ENCODE measurements at places on chromosomes 3 and 15.

- no peak overlapping the region for H3K27ac ChIP-seq
- peaks cover 81% of the 10 kb centered on the region for H3K4me1 ChIP-seq
- DNase-seq = no peak
- peaks cover 7% of the 10 kb centered on the region for H3K36me3 ChIP-seq
- no peak overlapping the region for H3K4me3 ChIP-seq
Observed at GRCh38 chr3:152389316-152389934, 120.7 kb downstream of the MBNL1 start.

DNA sequence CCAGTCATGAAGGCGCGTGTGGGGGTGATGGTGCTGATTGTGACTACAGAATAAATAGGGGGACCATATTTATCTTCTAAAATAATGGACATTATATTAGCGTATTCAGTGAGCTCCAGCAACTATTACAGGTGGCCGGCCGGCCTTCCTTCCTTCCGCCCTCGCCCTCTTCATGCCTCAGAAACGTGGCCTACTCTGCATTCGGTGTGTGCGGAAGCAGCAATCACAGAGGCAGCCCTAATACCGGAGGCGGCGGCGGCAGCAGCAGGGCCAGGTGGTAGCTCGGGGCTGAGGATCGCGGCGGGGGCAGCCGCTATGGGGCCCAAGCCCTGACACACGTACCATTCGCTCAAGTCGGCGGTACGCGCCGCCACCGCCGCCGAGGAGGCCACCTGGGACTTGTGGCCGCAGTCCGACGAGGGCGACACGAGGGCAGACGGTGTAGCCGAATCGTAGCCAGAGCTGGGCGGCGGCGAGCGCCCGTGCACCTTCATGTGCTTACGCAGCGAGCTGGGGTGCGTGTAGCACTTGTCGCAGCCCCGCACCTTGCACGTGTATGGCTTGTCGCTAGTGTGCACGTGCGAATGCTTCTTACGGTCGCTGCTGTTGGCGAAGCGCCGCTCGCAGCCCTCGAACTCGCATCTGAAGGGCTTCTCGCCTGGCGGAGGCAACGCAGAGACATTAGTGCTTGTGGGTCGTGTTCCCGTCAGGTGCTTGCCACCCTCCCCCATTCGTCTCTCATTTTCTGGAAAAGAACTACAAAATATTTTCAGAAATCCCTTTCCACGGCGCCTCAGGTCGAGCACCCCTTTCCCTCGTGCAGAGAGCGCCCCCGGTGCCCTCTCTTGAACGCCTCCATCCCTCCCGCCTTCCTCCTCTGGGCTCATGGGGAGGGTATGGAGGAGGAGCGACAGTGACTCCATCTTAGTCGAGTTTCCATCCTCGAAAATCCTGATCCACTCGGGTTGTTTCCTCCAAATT lies 15.5 kb downstream of the ZIC4 start:
- H3K27me3 ChIP-seq = peaks cover 14% of the 10 kb centered on the region
- H3K27ac ChIP-seq = no peak overlapping the region
- no peaks in the 10 kb centered on the region for H3K36me3 ChIP-seq
- no peak for DNase-seq
- no peak overlapping the region for H3K4me3 ChIP-seq

- H3K4me1 ChIP-seq = no peaks in the 10 kb centered on the region
- H3K4me3 ChIP-seq = no peak overlapping the region
- no peaks in the 10 kb centered on the region for H3K27me3 ChIP-seq
Observed at GRCh38 chr3:160006282-160007163, 17.9 kb downstream of the IL12A start.

- H3K27me3 ChIP-seq = no peaks in the 10 kb centered on the region
- no peak for DNase-seq
- H3K4me1 ChIP-seq = no peaks in the 10 kb centered on the region
- H3K4me3 ChIP-seq = no peak overlapping the region
- peaks cover 84% of the 10 kb centered on the region for H3K36me3 ChIP-seq
Observed at GRCh38 chr15:63655683-63656372, 58.6 kb downstream of the FBXL22 start.

- H3K27ac ChIP-seq = no peak overlapping the region
- H3K27me3 ChIP-seq = no peaks in the 10 kb centered on the region
- no peak for DNase-seq
Observed at GRCh38 chr15:79779746-79780145, 117.1 kb downstream of the MTHFS start.

- no peaks in the 10 kb centered on the region for H3K27me3 ChIP-seq
- H3K27ac ChIP-seq = no peak overlapping the region
- H3K4me3 ChIP-seq = no peak overlapping the region
- no peaks in the 10 kb centered on the region for H3K4me1 ChIP-seq
- H3K36me3 ChIP-seq = no peaks in the 10 kb centered on the region
Observed at GRCh38 chr3:71570546-71570945, 13.0 kb downstream of the FOXP1 start.

DNA sequence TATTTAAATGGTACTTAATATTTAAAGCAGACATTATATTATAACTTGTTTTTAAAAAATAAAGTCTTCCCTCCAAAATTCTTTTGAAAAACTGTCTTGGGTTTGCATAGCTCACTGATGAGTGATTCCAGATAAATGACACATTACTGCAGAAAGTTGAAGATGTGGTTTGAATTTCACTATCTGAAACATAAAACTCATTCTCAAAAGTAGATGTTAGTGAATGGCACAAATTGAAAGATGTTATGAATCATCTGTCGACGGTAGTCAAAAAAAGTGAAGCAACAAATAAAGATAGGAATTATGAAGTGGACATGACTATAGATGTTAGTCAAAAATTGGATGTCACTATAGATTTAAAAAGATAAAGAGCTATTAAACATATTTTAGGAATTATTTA lies 280.5 kb downstream of the GAP43 start:
- no peaks in the 10 kb centered on the region for H3K4me1 ChIP-seq
- H3K27ac ChIP-seq = no peak overlapping the region
- DNase-seq = no peak
- H3K4me3 ChIP-seq = no peak overlapping the region

- H3K27ac ChIP-seq = no peak overlapping the region
- H3K4me3 ChIP-seq = no peak overlapping the region
- no peaks in the 10 kb centered on the region for H3K27me3 ChIP-seq
- H3K36me3 ChIP-seq = no peaks in the 10 kb centered on the region
- no peak for DNase-seq
Observed at GRCh38 chr3:98855806-98856400, 45.6 kb downstream of the DCBLD2 start.

DNA sequence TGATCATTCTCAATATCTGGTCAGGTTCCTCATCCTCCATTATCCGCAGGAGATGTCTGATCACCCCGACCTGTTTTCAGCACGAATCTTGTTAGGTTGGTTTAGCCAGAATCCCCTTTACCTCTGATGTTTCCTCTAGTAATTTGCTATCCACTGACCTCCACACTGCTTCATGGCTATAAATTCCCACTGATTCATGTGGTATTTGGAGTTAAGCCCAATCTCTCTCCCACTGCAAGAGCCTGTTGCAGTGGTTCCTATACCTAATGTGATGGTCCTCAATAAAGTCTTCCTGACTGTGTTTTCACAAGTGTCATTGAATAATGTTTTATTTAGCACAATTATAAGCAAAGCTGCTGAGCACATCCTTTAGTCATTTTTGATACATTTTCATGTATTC lies 124.8 kb upstream of the CNTN3 start:
- no peaks in the 10 kb centered on the region for H3K36me3 ChIP-seq
- no peaks in the 10 kb centered on the region for H3K4me1 ChIP-seq
- H3K27me3 ChIP-seq = no peaks in the 10 kb centered on the region
- no peak overlapping the region for H3K4me3 ChIP-seq
- DNase-seq = no peak

- H3K36me3 ChIP-seq = no peaks in the 10 kb centered on the region
- no peak overlapping the region for H3K4me3 ChIP-seq
- no peaks in the 10 kb centered on the region for H3K27me3 ChIP-seq
- no peak for DNase-seq
Observed at GRCh38 chr3:133856316-133856715, 39.4 kb downstream of the RAB6B start.

DNA sequence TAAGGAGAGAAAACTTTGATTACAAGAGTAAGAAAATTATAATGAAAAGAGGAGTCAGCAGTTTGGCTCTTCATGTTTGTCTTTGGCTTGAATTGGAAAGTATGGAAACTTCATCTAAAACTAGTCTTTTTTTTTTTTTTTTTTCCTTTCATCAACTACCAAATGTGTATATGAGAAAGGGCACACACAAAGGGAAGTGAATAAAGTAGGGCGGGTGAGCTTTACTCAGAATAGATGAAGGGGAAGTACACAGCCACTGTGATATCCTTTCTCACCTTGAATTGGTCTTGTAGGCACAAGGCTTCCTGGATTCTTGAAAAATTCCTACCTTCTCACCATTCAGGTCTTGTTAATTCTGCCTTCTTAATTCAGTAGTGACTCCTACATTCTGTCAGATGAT lies 652.3 kb upstream of the KCNMB2 start:
- H3K4me3 ChIP-seq = no peak overlapping the region
- H3K27ac ChIP-seq = no peak overlapping the region
- no peaks in the 10 kb centered on the region for H3K36me3 ChIP-seq
- DNase-seq = no peak
- H3K4me1 ChIP-seq = no peaks in the 10 kb centered on the region

GRCh38 chr15:50116477-50116876 lies 2.6 kb downstream of the ATP8B4 start:
- DNase-seq = no peak
- no peak overlapping the region for H3K4me3 ChIP-seq
- H3K36me3 ChIP-seq = no peaks in the 10 kb centered on the region
- H3K27me3 ChIP-seq = no peaks in the 10 kb centered on the region
- no peaks in the 10 kb centered on the region for H3K4me1 ChIP-seq

- no peak overlapping the region for H3K4me3 ChIP-seq
- DNase-seq = no peak
- H3K36me3 ChIP-seq = no peaks in the 10 kb centered on the region
Observed at GRCh38 chr3:143590660-143591059, 257.6 kb downstream of the SLC9A9 start.

GRCh38 chr3:187005827-187006481 lies 75.6 kb downstream of the ST6GAL1 start:
- DNase-seq = peak; percentile 16
- H3K27ac ChIP-seq = no peak overlapping the region
- no peak overlapping the region for H3K4me3 ChIP-seq
- H3K27me3 ChIP-seq = no peaks in the 10 kb centered on the region

DNA sequence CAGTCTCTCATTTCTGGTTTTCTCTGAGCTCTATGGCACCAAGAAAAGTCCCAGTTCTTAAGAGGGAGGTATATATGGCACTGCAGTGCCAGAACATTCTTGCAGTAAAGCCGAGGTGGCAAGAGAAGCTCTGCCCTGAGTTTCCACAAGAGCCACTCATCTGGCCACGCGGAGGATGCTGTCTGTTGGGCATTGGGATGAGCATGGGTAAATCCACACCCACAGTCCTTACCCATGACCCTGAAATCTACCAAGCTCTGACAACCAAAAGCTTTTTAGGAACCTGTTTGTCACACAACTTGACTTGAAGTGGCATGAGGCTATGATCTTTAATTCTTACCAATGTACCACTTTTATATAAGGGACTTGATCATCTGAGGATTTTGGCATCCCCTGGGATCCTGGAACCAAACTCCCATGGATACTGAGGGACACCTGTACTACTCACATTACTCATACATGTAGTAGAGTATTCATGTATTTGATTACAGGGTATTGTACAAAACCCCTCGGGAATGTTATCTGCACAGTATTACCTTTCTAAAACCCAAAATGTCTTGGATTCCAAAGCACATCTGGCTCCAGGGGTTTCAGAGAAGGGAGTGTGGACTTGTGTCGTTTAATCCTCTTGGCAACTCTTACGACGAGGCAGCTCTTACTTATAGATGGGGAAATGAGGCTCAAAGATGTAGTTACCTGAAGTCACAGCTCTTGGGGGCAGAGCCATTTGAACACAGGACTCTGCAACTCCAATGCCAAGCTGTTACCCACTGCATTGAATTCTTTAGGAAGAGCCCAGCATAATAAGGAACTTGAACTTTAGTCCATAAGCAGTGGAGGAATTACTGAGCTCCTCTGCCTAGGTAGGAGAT lies 8.8 kb downstream of the RPL32 start:
- DNase-seq = no peak
- H3K4me1 ChIP-seq = peaks cover 4% of the 10 kb centered on the region
- H3K36me3 ChIP-seq = peaks cover 53% of the 10 kb centered on the region

DNA sequence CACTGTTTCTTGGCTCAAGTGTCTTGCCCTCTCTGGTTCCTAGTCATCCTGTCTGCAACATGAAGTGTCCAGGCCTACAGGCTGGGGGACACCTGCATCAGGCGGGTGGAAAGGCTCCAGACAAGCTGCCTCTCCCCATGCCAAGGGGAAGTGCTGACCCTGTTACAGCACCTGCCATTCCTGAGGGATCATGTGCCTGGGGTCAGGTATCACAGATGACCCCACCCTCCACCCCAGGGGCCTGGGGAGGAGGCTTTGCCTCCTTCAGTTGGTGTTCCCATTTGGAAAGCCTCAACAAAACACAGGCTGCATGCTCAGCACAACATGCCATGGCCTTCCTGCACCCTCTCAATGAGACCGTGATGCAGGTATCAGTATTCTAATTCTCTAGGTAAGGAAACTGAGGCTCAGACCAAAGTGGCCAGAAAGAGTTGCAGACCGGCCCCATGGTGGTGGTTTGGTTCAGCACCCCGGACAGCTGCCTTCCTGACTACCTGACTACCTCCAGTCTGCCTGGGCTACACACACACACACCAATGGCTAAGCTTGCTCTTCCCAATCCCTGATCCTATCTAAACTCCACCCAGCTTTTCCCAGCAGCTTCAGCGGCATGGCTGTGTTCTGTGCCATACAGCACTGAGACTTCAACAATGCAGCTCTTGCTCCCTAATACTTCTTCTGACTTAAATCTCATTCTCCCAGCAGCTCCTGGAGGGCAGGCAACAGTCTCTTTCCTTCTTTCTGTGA lies 69.7 kb upstream of the LINGO1 start:
- no peaks in the 10 kb centered on the region for H3K4me1 ChIP-seq
- H3K27me3 ChIP-seq = no peaks in the 10 kb centered on the region
- no peak overlapping the region for H3K27ac ChIP-seq
- H3K4me3 ChIP-seq = no peak overlapping the region

DNA sequence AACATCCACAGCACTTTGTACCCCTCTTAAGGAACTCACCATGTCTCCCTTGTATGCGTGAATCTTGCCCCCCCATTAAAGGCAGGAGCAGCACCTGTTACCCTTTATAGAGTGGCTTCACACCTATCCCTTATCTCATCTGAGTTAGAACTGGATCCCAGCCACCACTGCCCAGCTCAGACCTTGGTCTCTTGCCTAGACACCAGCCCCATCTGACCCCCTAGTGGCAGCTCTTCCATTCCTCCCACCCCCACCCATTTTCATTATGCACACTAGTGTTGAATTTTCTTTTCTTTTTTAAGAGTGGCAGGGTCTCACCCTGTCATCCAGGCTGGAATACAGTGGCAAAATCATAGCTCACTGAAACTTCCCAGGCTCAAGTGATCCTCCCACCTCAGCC lies 3.2 kb upstream of the ZFYVE19 start:
- peaks cover 20% of the 10 kb centered on the region for H3K4me1 ChIP-seq
- H3K27ac ChIP-seq = no peak overlapping the region
- H3K36me3 ChIP-seq = peaks cover 3% of the 10 kb centered on the region
- H3K4me3 ChIP-seq = no peak overlapping the region
- DNase-seq = no peak

GRCh38 chr15:76431971-76432370 lies 95.4 kb downstream of the ISL2 start:
- H3K27ac ChIP-seq = no peak overlapping the region
- H3K36me3 ChIP-seq = no peaks in the 10 kb centered on the region
- no peak overlapping the region for H3K4me3 ChIP-seq
- DNase-seq = no peak
- no peaks in the 10 kb centered on the region for H3K4me1 ChIP-seq

- DNase-seq = no peak
- no peaks in the 10 kb centered on the region for H3K36me3 ChIP-seq
- no peak overlapping the region for H3K4me3 ChIP-seq
- H3K4me1 ChIP-seq = no peaks in the 10 kb centered on the region
- no peaks in the 10 kb centered on the region for H3K27me3 ChIP-seq
Observed at GRCh38 chr3:140349938-140350337, 327.9 kb upstream of the TRIM42 start.
